ENCODE measurements at places on chromosomes 11 and 22. TPM values are rescaled to one million over a fixed set of nuclear protein-coding genes. Genes with fewer than 3 reads are reported as not detected.

DNA sequence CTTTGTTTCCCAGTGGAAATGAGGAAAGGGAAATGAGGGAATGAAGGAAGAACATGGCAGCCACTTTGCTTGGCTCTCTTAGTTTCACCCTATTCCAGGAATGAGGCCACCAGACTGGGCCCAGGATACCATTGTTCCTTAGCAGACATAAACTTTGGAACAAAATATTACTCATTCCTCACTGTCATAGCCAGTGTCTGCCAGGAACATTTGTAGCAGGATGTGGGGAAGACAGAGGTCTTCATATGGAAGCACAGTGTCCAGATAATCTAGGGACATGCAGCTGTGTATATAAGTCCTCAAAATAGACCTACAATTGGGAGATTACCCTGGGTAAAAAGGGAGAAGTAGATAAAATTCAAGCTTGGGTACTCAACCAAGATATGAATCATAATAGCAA, 15.2 kb upstream of the FUT4 start:
- no peak for DNase-seq

DNA sequence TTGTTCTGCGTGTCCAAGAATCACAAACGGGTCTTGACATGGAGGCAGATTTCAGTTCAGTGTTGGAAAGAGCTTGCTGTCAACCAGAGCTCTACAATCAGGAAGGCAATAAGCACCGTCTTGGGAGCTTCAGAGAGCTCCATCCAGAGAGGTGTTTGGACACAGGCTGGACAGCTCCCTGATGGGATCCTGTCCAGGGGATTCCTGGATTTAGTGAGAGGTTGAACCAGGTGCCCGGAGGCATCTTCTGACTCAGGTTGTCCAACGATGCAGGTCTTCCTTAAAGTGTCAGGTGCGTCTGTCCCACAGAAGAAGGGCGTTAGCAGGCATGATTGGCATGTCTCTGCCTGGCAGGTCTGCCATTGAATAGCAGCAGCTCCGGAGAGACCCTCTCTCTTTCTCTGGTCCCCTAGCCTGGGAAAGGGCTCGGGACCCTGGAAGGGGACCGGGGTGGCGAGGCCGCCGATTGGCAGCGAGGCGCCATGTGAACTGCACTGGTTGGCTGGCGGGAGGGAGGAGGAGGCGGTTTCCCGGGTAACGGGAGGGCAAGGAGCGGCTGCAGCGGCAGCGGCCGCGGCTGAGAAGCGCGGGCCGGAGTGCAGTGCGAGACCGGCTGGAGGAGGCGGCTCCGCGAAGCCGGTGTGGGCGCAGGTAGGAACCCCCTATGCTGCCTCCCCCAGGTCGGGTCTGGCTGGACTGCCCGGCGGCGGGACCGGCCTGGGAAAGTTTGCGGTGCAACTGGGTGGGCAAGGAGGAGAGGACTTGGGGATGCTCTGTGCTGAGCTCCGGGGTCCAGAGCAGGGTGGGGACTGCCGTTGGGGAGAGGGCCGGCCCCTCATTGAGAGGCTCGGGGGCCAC, 104.1 kb upstream of the E2F8 start:
- DNase-seq: no peak

- no peak for DNase-seq
Measured at GRCh38 chr22:28903729-28904128, 20.4 kb downstream of the ZNRF3 start.

GRCh38 chr22:43555561-43556515, 144.0 kb downstream of the MPPED1 start:
- DNase-seq: no peak

DNA sequence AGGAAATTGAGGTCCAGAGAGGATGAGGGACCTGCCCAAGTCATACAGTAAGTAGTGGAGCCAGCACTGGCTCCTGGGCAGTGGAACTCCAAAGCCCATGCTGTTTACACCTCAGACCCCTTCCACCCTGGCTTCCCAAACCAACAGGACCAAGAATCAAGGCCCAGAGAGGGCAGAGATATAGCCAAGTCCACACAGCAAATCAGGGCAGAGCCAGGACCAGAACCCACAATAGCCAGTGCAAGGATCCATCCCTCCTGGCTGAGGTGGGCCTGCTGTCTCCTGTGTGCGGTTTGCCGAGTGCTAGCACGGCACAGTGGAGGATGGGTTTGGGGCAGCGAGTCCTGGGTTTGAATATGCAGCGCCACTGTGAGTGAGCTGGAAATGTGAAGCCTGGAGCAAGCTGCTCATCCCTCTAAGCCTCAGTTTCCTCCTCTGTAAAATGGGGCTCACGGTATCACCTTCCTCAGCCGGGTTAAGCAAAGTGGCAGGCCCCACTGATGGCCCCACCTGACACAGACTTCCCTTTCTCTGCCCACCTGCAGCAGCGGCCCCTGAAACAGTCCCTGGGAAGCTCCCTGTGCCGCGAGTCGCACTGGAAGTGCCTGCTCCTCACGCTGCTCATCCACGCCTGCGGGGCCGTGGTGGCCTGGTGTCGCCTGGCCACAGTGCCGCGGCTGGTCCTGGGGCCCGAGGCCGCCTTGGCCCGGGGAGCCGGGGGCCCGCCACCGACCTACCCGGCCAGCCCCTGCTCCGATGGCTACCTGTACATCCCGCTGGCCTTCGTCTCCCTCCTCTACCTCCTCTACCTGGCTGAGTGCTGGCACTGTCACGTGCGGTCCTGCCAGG, 2.3 kb downstream of the TMEM151A start:
- peak; percentile 24 for DNase-seq

DNA sequence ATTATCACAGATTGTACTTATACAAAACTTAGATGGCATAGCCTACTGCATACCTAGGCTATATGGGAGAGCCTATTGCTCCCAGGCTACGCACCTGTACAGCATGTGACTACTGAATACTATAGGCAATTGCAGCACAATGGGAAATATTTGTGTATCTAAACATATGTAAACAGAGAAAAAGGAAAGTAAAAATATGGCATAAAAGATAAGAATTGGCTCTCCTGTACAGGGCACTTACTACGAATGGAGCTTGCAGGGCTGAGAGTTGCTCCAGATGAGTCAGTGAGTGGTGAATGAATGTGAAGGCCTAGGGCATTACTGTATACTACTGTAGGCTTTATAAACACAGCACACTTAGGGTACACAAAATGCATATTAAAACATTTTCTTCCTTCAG, 13.2 kb downstream of the APOL6 start:
- DNase-seq: no peak

DNA sequence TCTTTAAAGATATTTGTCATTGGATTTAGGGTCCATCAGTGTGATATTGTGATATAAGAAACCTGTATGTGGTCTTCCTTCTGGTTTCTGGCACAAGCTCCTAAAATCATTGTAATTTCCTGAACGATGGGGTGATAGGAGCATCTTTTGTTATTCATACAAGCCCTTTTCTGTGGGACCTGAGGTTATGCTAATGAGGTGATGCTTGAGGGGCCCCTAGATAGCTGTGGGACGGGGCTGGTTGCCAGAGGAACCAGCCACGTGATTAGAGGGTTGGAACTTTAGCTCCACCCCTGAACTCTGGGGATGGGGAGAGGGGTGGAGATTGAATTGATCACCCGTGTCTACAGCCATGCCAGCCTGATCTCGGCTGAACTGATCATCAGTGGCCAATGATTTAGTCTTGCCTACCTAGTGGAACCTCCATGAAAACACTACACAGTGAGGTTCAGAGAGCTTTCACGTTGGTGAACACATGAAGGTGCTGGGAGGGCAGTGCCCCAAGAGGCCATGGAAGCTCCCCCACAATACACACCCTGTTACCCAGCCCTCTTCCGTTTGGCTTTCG, 62.8 kb downstream of the BCR start:
- DNase-seq: peak; percentile 81

- no peak for DNase-seq
Measured at GRCh38 chr11:26028393-26028911, 303.5 kb upstream of the ANO3 start.

- DNase-seq: no peak
Measured at GRCh38 chr11:75524665-75525432, 892 bp downstream of the GDPD5 start.

The SCGB1C1 gene
- not detected for total RNA-seq

The MS4A2 gene
- not detected for total RNA-seq

The HEPACAM gene
- total RNA-seq: not detected

The MS4A12 gene
- not detected for total RNA-seq

The PGAP2 gene
- total RNA-seq: 20.5 TPM

The PLAAT5 gene
- total RNA-seq: not detected

The GGTLC2 gene
- total RNA-seq: not detected

All from B cell (primary cell).